ENCODE measurements at places on chromosomes 4 and X. TPM values are rescaled to one million over a fixed set of nuclear protein-coding genes. Genes with fewer than 3 reads are reported as not detected.

CLIC2 gene
- total RNA-seq: 53.4 TPM

GNL3L gene
- 29.5 TPM for total RNA-seq

- DNase-seq: peak; percentile 69
Observed at GRCh38 chr4:147780137-147780777, 48.4 kb downstream of the ARHGAP10 start.

- no peak for DNase-seq
Observed at GRCh38 chr4:185839770-185840169, 27.8 kb upstream of the SORBS2 start.

DNA sequence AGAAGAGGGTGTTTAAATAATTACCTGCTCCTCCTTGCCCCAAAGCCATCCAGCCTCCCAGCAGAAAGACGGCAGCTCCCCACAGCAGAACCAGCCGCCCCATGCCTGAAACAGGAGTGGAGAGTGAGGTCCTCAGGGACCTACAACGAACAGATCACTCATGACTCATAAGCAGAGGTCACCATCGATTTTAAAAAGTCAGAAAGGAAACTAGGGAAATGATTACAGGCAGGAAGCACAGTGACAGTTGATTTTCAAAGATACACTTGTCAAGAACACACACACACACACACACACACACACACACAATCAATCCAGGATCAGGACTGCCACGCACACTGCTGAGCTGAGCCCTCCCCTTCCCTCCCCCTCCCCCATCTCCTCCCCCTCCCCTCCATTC, at the start of gene CRLF2:
Gene CRLF2 (minus strand): TSS at position 118 of the 400 bp plus-strand sequence. CDS start 15 bp downstream, at position 103.
- DNase-seq: no peak

USP53 gene
- total RNA-seq: 45.8 TPM

GRCh38 chr4:155889031-155889793, 14.3 kb upstream of the TDO2 start:
- no peak for DNase-seq

GALNTL6 gene
- total RNA-seq: not detected

DNA sequence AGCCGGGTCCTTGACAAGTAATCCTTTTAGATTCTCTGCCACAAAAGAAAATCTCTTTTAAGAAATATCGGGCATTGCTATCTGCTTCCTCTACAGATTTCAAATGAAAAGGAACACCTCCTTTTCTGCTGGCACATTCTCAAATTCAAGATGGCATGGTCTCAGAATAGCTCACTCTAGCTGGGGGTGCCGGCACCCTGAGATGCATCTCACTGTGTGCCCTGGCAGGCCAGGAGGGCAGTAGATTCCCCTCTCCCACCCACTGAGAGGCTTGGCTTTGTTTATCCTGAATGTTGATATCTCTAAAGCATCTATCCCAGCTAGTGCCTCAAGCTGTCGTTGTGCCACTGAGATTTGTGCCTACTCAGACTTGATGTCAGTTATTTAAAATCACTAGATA, 319.5 kb downstream of the ARHGAP10 start:
- no peak for DNase-seq

RIPPLY1 gene
- not detected for total RNA-seq

GRCh38 chr4:150160473-150160872, 82.2 kb downstream of the DCLK2 start:
- DNase-seq: no peak

TMPRSS11D gene
- not detected for total RNA-seq
